ENCODE measurements at places on chromosomes 7 and 10.

- DNase-seq: no peak
Measured at GRCh38 chr10:6162589-6163356, 40.0 kb upstream of the PFKFB3 start.

DNA sequence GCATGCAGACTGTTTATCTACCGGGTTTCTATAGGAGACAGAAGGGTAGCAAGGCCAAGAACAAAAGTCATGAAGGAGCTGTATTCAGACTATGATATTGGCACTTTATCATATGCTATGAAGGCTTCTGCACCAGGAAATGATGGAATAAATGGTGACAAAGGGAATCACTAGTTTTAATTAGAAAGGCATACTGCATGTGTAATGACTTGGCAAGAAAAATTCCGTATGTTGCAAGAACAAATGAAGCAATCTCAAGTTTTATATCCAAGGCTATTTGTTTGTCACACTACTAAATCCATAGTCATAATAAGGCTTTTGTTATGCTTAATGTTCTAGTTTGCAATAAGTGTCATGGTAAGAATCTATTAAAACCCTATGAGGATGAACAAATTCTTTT is 230.9 kb downstream of the ZEB1 start:
- no peak for DNase-seq

GRCh38 chr10:117597216-117597615 is 54.7 kb downstream of the EMX2 start:
- no peak for DNase-seq

DNA sequence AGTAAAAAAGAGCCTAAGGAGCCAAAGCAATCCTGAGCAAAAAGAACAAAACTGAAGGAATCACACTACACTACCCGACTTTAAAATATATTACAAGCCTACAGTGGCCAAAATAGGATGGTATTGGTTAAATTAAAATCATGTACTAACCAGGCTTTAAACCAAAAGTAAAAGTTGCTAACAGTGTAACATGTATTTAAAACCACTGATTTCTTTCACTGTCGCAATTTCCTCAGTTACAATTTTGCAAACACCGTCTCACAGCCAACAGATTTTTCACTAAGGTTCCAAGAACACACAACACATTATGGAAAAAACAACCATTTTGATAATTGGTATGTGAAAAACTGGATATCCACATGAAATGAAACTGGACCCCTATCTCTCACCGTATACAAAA is 74.0 kb downstream of the JMJD1C start:
- no peak for DNase-seq

DNA sequence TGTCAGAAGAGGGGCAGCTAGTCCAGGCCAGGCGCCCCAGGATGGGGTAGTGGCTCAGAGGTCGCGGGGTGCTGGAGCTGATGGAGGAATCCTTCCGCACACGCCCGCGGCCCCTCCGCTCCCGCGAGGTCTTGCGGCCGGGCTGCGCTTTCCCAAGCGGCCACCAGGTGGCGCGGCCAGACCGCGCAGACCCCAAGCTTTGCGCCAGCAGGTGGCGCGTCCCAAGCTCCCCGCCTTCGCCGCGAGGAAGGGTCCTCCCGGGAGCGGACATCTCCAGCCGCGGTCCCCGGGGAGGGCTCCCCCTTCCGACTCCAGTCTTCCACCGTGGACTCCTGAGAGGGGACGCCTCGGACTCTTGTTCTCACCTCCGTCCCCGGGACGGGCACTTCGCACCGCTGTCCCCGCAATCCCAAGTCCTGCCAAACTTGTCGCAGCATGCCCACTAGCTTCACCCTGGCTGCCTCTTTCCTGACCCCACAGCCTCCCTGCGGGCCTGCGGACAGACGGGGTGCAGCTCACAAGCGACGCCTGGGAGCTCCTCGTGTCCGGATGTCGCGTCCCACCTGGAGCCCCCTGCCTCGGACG is 19.4 kb downstream of the KCNK18 start:
- peak; percentile 83 for DNase-seq

DNA sequence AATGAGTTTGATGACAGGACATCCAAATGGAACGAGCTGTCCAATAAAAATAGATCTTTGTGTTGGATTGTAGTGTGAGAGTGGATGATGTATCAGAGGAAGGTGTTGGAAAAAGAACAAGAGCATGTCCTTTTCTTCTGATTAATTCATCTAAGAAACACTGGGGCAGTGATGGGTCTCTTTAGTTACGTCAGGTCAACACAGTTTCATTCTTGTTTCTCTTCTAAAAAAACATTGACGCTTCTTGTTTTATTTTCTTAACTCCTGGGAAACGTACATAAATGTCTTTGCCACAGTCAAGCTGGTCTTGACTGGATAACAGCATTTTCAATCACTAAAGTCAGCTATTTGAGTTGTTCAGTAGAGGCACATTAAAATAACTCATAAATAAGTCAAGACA is 67.0 kb downstream of the PPP1R9A start:
- no peak for DNase-seq

DNA sequence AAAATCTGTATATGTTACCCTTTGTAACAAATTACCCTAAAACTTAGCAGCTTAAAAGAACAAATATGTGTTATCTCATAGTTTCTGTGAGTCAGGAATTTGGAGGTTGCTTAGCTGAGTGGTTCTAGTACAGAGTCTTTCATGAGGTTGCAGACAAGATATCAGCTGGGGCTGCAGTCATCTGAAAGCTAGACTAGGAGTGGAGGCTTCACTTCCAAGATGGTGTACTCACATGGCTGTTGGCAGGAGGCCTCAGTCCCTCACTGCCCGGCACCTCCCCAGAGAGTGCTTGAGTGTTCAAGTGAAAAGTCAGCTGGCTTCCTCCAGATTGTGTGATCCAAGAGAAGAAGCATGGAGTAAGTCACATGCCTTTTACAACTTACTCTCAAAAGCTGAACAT is 16.9 kb upstream of the GGCT start:
- no peak for DNase-seq

DNA sequence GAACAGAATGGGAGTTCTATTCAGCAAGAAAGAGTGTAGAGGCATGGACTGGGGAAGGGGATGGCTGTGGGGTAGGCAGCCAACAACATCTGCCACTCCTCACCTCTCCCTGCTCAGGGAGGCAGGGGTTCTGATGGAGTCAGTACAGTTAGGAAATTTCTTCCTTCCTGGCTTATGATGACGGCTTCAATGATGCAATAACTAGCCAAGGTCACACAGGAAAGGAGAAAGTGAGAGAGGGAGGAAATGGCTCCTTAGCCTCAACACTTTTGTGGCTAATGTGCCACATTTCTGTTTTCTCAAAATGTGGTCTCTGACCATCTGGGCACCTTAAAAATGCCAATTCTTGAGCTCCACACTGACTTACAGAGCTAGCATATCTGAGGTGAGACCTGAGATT is 79.3 kb upstream of the PDZD8 start:
- DNase-seq: no peak

DNA sequence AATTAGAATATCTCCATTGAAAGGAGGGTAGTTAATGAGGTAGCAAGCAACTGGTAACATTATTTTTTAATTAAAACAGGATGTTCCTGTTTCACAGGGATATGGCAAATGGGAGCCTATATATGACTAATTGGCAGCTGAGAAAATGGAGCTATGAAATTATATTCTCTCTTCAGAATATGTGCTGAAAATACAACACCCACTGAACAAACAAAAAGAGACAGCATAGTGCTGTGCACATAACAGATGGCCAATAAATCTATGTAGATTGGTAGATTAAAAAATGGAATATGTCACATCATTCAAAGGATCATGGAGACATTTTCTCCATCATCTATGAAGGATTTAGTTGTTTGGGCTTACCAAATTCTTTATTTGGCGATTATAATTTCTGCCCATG is 362.0 kb downstream of the GPR37 start:
- DNase-seq: no peak

DNA sequence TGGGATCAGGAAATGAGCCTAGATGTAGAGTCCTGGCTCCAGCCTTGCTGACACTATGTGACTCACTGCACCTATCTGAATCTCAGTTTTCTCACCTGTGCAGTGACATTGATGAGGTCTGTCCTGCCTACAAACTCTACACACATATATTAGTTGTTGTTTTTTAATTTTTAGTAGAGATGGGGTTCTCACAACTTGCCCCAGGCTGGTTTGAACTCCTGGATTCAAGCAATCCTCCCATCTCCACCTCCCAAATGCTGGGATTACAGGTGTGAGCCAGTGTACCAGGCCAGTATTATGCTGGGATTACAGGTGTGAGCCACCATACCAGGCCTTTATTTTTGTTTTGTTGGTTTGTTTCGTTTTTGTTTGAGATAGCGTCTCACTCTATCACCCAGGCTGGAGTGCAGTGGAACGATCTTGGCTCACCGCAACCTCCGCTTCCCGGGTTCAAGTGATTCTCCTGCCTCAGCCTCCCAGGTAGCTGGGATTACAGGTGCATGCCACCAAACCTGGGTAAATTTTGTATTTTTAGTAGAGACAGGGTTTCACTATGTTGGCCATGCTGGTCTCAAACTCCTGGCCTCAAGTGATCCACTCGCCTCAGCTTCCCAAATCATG is 11.8 kb upstream of the DDIT4 start:
- no peak for DNase-seq

DNA sequence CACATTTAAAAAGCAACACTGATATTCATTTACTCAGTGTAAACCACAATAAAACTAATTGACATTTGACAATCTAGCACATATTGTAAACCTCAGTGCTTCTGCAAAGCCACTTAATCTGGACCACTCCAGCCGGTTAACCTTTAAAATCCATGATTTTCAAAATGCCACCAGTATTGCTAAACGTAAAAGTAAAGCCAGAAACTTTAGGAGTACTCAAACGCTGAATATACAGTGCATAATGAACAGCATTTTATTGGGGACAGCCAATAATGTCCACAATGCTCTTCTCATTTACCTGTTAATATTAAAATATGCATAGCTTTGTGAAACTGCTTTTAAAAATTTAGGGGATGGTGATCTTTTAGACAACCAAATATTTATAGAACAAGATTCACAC is 10.8 kb downstream of the HNRNPA2B1 start:
- no peak for DNase-seq

- DNase-seq: no peak
Measured at GRCh38 chr10:119333146-119333792, 125.9 kb downstream of the GRK5 start.

- DNase-seq: no peak
Measured at GRCh38 chr7:30469303-30469702, 9.3 kb downstream of the NOD1 start.

DNA sequence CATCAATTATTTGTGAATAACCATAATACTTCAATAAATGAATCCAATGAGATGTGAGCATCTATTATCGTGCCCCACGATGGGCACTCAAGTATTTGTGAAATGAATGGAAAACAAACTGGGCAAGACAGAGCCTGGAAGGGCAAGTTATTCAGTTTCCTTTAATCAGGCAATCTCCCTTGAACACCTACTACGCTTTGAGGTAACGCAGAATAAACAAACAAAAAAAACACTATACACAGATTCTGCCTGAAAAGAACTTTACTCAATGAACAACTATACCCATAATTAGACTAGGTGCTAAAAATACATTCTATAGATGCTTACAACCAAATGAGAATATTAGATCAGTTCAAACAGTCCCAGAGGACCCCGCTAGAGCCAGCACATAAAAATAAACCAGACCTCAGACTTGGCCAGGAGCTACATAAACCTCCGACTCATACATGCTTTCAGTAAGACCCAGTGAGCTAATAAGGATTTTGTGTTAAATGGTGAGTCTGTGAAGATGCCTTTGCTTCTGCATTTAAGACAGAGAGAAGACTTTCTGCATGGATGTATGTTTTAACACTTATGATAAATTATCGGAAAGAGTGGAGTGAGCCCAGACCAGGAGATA is 121.3 kb downstream of the MPP7 start:
- no peak for DNase-seq

DNA sequence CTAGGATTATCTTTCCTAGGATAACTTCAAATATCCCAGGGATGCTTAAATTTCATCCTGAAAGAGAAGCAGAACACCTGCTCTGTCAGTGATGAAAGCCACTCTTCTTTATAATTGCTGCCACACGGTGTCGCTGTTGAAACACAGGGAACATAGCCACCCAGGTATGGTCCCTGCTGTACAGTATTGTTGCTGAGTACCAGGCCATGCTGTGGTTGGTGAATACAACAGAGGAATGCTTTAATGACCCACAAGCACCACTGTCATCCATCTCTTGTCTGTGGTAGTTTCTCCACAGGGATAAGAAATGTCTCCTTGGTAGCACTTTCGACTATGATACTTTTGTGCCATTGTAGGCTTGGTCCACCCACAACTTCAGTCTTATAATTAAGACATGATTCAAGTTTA is 70.6 kb upstream of the STARD3NL start:
- DNase-seq: peak; percentile 75

- DNase-seq: no peak
Measured at GRCh38 chr7:127962589-127963361, 68.5 kb downstream of the LRRC4 start.

DNA sequence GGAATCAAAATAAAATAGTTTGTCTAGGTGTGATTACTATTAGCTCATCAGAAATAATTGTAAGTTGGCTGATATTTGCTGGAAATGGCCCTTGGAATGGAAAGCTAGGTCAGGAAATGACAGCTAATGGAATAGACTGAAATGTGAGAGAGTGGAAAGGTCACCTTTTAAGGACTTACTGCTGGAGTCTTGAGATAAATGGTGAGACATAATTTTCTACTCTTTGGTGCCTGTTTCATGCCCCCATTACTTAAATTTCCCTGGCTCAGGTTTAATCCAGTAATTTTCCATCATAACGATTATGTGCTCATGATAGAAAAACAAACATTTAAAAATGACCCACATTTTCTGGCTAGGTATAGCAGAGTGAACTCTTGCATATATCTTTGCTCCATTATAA is 123.6 kb downstream of the ADAM22 start:
- no peak for DNase-seq

DNA sequence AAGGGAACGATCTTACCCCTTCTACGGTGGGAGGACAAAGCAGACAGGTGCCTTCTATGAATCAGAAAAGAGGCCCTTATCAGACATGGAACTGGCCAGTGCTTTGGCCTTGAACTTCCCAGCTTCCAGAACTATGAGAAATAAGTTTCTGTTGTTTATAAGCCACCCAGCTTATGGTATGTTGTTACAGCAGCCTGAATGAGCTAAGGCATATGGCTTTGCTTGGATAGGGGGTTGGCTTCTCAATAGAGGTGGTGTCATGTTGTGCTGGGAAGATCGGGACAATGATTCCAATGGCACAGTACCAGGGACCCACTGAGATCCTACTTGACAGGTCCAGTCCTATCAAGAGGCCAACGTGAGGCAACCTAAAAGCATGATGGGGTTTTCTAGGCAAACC is 183.4 kb upstream of the BMPER start:
- no peak for DNase-seq

- no peak for DNase-seq
Measured at GRCh38 chr7:417973-418601, 101.6 kb downstream of the PDGFA start.

DNA sequence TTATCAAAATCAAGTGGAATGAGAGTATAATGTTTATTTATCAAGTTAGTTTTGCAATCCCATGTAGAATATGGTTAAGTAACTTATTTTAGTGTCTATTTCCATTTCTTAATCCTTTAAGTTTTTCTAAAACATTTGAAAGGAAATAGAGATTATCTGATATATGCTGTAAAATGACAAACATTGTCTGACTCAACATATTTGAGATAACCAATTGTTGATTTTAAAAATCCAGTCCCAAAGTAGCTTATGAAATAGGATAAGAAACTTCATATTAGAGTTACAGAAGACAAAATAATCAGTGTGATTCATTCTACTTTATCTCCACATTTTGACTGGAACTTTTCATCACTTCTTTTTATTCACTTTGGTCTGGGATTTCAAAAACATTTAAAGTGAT is 38.7 kb upstream of the CDK1 start:
- no peak for DNase-seq

GRCh38 chr10:35637462-35637861 is 4.6 kb downstream of the FZD8 start:
- DNase-seq: no peak

- no peak for DNase-seq
Measured at GRCh38 chr7:85162721-85163120, 24.1 kb downstream of the SEMA3D start.

Measured in KBM-7 (cell line).